AG10803 (cell line): ENCODE measurements at places on chromosomes 2 and 18.

DNA sequence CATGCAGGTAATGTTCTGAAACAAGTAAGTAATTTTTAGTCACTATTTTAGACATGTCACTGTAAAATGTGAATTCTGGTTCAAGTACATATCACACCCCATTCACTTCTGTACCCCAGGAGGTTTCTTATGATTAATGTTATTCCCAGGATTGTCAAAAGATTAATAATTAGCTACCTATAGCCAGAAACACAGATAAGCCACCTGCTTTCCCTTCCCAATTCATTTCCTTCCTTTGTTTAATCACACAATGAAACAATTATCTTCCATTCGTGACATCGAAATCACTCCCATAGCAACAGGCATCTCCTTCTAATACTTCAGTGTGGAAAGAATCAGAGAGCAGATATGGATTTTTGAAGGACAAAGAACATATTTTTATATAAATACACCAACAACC, 1650.3 kb upstream of the CELF4 start:
- no peak for DNase-seq

GRCh38 chr2:182115258-182115657, 129.6 kb downstream of the PPP1R1C start:
- no peak for DNase-seq

- DNase-seq, result peak; percentile 30
These were observed 134.2 kb upstream of the HNRNPA3 start for GRCh38 chr2:177078416-177078815.

DNA sequence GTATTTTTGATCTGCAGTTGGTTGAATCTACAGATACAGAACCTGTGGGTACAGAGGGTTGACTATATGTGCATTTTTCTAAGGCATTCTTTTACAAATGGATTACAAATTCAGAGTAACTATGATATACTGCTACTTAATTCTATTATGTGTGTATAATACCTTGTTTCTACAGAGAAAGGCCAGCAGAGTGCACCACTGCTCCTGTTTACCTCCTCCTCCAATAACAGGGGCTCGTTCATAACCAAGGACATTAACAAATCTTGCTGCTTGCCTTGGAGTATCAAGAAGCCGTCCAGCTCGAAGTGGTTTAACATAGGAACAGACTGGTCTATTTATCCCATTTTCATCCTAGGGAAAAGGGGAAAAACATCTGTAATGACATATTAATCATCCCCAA, 16.4 kb downstream of the CEP76 start:
- peak; percentile 12 for DNase-seq

DNA sequence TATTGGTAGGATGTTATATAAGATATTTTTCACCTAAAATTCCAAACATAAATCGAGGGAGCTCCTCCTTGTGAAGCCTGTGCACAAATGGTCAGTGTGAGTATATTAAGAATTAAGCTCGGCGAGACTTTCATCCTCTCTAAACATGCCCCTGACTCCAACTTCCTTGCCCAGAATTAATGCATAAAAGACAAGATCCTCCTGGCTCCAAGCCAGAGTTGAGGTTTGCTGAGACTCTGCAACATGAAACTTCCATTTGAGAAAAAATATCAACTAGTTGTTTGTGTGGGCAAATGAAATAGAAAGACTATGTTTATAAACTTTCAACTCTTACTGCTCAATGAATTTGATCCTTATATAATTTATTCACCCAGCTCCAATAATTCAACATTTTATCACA, 68.1 kb downstream of the CCDC178 start:
- no peak for DNase-seq

DNA sequence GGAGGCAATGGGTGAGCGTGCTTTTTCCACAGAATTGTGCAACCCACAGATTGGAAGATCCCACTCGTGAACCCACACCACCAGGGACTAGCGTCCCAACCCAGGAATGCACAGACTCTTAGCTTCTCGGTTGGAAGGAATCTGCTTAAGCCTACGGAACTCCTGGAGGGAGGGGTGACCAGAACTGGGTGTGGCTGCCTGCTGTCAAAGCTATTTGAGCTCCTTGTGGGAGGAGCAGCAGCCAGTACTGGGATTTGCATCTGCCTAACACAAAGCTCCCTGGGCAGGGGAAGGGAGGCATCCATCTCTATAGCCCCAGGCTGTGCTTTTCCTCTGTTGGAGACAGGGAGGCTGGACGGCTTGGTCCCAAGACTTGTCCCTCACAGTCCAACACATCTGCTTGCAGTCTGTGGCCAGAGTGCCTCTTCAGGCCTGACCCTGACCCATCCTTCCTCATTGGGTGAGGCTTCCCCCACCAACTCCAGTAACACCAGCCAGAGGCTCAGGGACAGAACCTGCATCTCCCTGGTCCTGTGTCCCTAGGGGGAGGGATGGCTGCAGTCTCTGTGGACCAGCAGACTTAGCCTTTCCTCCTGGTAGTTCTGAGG, 27.9 kb downstream of the HNMT start:
- DNase-seq, result no peak

DNA sequence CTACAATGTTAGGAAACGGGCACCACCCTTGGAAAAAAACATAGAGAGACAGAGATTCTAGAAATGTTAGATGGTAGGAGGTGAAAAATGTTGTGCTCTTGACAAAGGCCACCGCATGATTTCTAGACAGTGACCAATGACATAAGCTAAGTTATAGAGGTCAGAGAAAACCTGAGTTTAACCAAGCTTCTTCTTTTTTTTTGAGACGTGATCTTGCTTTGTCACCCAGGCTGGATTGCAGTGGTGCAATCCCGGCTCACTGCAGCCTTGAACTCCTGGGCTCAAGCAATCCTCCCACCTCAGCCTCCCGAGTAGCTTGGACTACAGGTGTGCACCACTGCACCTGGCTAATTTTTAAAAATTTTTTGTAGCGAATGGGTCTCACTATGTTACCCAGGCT, 13.0 kb downstream of the FER1L5 start:
- no peak for DNase-seq

DNA sequence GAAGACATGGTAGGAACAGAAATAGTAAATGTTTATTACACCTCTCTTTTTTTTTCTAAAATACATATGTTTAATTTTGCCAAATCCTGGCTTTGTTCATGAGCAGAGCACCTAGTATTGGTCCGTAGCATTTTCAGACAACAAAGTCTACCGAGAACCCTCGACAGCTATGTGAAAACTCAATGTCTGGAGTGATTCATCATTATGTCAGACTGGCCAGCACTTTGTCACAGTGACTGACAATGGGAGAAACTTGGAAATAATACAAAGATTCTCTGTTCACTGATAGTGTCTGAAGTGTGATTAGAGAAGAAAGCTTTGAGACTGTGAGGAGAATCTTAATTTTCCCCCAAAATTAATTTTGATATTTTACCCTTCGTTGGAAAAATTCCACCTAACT, 143.0 kb downstream of the HNMT start:
- DNase-seq, result no peak

DNA sequence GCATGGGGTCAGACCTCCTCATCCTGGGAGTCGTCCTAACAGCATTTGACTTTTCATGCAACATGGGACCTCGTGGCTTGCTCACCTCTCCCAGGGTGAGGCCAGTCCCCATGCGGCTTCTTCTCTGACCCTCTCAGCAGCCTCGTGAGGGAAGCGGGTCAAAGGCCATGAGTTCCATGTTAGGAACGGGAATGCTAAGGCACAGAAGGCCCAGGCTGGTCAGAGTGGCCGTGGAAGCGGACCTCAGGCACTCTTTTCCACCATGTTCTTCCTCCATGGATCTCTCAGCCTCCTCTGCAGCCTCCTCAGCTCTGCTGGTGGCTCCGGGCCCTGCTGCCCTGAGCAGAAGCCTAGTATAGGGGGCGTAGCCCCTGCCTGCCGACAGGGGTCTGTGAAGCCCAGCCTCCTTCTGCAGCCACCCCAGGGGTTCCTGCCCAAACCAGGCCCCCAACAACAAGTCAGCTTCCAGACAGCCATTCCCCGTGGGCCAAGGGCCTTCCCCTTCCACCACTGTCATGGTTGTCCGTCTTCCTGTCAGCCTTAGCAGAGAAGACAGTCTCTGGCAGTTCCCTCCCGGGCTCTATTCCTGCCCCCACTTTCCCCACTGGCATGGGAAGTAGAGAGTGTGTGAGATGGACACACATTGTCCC, 60.0 kb upstream of the OTOF start:
- no peak for DNase-seq

- peak; percentile 52 for DNase-seq
These were observed 44.1 kb downstream of the ATOH8 start for GRCh38 chr2:85797921-85798320.

DNA sequence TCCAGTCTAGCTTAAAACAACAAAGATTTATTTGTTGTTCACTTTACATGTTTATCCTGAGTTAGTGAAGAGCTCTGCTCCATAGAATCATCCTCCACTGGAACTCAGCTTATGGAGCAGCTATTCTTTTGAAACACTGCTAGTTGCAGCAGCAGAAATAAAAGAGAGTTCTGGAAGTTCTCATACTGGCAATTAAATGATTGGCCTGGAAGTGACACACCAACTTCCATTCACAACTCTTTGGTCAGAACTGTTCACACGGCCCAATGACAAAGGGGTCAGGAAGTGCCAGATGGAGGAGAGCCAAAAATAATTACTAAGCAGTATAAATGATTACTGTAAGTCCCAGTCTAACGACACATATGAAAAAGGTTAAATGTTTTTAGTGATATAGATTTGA, 39.1 kb downstream of the FBXO11 start:
- DNase-seq, result peak; percentile 84

DNA sequence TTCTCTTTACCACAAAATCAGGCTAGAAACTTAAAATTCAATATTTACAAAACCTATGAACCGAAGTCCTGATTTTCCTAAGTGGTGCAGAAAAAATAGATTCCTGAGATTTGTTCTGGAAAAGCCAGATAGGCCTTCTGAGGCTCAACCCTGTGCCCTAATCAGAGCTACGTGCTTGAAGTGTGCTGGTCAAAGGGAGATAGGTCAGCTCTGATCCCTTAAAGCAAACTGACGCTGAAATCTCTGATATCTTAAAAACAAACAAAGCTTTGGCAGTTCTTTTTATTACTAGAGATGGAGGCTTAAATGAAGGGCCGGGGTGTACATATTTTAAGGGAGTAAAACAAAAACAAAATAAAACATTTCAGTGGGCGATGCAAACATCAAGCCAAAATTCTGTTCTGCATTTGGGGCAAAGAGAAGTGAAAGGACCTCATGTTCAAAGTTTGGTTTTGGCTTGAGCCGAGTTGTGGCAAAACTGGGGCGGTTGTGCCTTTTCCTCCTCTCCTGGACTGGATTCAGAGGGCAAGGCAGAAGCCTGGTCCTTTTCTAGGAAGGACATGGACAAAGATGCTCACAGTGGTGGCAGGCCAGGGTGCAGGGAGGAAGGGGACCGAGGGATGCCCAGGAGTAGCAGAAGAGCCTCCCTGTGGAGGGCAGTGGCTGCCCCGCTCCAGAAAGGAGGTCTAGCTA, 295.0 kb downstream of the CDCA7 start:
- DNase-seq, result no peak
